Activated T-helper 2 cell treated with anti-CD3 and anti-CD28 coated beads, Interferon-gamma antibody, Interleukin-2, Interleukin-4, amounts not matched to agents 10 μg/mL and 5 μg/mL and 100 μg/mL, durations not matched to agents 14 hours and 24 hours and 36 hours (primary cell): ENCODE measurements at places on chromosomes 5 and 9. TPM values are rescaled to one million over a fixed set of nuclear protein-coding genes. Genes with fewer than 3 reads are reported as not detected.

- no peak for DNase-seq
These were observed 19.5 kb upstream of the SERINC5 start for GRCh38 chr5:80275347-80275746.

DNA sequence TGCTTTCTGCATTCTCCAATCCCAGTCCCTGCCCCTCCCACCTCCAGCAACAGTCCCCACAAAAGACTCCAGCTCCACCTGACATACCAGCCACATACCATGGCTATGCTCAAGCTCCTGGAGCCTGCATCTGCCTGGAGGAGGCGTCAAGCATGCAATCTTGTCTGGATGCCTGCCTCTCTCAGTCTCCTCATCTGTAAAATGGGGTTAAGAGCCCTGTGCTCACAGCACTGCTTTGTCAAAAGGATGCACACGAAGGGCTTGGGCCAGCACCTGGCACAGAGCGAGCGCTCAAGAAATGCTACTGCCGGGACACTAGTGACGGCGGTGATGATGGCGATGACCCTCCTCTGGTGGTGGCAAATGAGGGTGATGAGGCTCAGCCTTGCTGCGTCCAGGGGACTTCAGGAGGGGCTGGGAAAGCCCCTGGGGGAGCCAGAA is 202.9 kb upstream of the IER5L start:
- no peak for DNase-seq

DNA sequence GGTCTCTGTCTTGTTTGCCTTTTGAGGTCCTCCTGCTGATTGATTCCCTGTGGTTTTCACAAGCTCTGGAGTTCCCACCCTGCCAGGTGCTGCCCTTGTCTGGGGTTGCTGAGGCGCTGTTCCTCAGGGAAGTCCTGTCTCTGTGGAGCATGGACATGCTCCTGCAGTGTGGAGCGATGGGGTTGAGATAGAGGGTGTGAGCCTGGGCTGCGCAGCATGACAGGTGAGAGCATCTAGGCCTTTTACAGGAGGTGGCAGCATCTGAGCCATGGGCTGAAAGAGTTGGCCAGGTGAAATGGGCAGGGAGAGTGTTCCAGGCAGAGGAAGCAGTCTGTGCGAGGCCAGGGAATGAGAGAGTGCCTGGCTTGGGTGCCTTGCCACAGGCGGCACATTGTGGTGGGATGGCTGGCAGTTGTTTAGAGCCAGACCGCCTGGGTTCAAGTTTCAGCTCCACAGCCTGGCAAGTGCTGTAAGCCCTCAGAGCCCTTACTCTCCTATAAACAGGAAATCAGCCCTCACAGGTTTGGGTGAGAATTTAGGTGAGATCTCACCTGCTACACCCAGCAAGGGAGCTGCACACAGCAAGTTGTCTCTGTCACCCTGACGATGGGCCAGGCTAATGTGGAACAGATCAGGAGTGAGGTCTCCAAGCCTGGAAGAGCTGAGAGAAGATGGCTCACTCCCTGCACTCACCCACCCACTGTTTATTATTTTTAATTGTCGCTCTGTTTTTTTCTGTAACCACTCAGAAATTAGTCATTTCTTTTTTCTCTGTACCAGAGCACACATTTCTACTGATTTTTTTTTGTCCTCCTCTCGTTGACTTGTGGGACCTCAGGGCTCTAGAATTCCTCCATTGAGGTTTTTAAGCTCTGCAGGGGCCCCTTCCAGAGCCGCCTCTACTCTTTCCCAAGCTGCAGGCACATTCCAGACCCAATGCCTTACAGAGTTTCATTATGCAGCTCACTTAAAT is 19.6 kb downstream of the TCOF1 start:
- DNase-seq: no peak

GRCh38 chr5:151678713-151679112 is 8.0 kb downstream of the SPARC start:
- no peak for DNase-seq

DNA sequence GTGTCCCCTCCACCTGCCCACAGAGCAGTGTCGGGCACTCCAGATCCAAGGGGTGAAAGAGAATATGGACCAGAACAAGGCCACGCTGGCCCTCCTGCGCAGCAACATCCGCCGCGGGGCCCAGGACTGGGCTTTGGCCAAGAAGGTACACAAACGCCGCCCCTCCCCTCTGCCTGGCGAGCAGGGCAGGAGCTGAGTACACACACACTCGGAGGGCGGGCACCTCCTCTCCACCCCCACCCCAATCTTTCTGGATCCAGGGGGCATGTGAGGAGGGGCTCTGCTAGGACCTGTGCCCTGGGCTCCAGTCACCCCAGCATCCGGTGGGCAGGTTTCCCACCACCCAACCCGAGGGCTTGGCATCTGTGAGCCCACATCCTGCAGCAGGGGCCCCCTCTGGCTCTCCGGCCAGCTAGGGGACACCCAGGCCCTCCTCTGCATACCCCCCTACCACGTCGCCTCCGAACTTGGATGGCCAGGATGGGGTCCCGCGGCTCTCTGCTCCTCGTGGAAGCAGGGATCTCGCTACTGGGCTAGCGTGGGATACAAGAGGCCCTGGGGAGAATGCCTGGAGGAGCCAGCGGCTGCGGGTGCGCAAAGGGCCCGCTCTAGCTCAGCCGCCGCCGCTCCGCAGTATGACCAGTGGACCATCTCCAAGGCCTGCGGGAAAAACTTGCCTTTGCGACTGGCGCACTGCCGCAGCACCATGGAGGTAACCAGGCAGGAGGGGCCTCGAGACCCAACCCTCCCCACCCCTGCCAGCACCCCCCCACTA is 3.1 kb downstream of the CCDC183 start:
- DNase-seq: no peak

The TMEM8B gene
- total RNA-seq: 3.0 and 3.4 TPM in 2 replicates

GRCh38 chr5:179244044-179244443 is 101.2 kb downstream of the ADAMTS2 start:
- no peak for DNase-seq

GRCh38 chr5:285991-286557 is 14.6 kb downstream of the PDCD6 start:
- DNase-seq: no peak

DNA sequence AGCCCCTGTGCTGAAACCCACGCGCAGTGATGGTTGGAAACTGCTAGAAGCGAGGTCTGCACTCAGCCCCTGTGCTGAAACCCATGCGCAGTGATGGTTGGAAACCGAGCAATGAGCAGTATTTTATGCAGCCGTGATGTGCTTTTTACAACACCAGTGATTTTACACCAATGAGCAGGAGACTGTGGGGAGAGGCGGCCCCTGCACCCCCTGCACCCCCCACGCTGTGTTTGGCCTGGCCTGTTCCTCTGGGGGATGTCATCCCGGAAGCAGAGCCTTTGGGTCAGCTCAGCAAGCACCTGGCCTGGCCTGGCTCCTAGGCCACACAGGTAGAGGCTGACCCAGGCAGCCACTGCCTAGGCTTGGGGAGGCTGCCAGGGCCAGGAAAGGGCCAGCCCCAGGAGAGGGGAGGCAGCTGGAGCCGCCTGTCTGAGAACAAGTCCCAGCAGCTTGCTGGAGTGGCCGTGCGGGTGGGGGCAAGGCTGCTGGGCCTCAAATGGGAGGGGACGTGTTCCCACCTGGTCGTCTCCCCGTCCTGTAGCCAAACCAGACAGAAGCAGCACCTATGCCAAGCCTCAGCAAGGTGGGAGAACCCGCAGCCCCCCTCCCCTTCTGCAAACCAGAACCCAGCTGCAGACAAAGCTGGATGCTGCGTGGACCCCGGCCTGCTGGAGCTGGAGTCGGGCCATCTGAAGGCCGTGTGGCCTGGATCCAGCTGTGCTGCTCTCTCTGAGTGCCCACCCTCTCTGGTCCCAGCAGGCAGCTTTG is 46.8 kb downstream of the DBH start:
- DNase-seq: no peak

DNA sequence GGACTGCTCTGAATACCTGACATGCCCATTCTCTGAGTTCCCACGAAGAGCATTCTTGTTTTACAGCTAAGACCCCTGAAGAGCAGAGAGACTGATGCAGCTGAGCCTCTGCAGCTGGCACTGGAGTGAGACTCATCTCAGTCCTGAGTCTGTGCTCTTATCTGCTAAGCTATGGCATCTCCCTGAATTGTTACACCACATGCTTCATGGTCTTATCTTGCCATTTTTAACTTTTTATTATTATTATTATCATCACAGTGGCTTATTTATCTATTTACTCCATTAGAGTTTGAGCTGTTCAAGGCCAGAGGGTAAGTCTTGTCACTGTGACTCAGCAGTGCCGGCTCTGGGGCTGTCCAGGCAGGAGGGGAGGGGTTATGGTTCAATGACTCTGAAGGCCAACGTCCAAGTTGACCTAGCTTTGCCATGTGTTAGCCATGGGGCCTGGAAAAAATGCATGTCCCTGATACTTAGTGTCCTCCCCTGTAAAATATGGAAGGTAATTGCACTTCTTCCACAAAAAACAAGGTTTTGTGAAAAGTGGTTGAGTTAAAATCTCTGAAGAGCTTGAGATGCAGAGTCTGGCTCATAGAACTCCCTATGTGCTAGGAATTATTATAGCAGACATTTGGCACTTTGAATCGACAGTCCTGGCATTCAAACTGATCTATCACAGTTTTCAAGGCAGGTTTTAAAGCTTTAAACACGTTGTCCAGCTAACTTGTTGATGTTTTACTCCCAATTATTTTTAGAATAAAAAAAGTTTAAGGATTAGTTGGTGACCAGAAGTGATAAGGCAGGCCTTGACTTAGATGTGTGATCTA is 94.6 kb downstream of the ALDH1A1 start:
- DNase-seq: no peak

- DNase-seq: no peak
These were observed 1.5 kb downstream of the SPINK9 start for GRCh38 chr5:148336704-148337435.

The SLC6A3 gene
- not detected in 2 replicates for total RNA-seq

GRCh38 chr5:98767581-98767980 is 5.9 kb upstream of the RGMB start:
- DNase-seq: no peak

DNA sequence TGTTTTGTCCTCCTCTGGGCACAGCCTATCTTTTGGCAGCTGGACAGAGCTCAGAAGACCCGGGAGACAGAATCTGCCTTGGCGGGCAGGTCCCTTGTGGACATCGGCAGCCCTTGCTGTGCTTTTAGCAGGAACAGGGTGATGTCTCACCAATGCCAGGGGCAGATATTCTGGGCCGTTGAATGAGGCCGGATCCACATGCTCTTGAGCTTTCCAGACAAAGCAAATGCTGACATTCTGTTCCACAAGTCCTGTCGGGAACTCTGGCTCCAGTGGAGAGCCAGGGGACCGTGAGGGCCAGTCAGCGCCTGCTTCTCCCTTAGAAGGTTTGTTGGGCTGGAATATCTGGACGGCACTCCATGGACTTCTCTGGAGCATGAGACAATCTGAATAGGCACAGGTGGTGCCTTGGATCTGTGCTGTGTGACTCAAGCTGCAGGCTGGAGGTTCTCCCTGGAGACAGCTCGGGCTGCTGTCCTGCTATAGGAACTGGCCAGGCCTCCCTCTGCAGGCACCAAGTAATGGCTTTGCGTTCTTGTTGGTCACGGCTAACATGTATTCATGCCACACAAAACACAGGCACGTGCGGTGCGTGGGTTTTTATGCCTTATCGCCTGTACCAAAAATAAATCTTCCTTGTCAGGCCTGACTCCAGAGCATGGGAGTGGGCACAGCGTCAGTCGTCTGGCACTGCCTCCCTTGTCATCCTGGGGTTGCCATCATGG is 80.3 kb downstream of the GADD45G start:
- DNase-seq: no peak

DNA sequence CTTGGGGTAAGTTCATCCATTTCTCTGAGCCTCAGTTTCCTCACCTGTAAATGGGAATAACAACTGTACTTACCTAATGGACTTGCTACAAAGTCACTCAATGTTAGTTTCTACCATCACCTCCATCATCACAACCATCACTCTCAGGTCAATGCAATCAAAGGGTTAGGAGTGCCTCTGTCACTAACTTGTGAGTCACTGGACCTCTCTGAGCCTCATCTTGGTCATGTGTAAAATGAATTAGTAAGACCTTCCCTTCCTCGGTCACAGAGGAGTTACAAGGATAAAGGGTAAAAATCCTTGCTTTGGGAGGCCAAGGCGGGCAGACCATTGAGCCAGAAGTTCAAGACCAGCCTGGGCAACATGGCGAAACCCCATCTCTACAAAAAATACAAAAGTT is 12.8 kb downstream of the FABP6 start:
- DNase-seq: no peak

- no peak for DNase-seq
These were observed 409.9 kb downstream of the CTNND2 start for GRCh38 chr5:11494340-11494739.

- DNase-seq: no peak
These were observed 427.2 kb downstream of the SPOCK1 start for GRCh38 chr5:137071931-137072330.

DNA sequence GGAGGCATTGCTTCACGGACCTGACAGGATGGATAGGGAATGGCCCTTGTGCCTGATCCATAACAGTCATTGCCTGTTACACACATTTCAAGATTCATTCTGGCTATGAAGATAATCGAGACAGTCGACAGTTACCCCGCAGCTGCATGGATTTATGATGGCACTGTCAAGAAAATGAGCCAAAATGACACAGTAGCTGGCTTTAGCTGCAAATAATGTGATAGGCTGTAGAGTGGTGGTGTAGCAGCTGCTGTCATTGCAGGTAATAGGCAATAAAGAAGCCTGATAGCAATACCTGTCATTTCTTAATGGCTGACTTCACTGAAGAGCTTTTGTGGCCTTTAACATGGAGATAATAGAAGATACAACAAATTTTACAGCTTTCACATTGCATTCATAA is 1085.2 kb upstream of the ARRDC3 start:
- DNase-seq: no peak

- no peak for DNase-seq
These were observed 352.6 kb downstream of the CDH12 start for GRCh38 chr5:22500556-22500955.

DNA sequence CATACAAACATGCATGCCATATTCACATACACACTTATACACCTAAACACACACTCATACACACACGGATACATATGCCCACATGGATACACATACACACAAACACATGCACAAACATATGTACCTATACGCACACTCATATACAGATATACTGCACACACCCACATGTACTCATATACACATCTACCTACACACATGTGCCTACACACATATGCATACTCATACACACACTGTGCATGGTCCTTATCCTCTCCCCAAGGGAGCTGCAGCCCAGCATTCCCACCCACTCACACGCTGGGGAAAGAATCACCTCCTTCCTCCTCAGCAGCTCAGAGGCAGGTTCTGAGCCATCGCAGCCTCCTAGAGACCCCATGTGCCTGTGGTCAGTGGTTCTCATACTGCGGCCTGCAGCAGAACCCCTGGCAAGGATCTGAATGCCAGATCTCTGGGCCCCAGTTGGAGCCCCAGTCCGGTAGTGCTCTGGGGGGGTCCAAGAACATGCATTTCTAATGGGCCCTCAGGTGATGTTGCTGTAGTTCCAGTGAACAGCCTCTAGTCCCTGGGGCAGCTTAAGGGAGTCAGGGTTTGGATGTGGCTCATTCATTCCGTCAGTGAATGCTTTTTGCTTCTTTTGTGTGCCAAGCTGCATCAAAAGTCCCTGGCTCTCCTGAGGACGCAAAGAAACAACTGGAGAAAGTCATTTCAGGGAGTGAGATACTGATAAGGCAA is 39.0 kb downstream of the SEMA4D start:
- DNase-seq: no peak

GRCh38 chr9:22037954-22038690 is 29.0 kb upstream of the CDKN2B start:
- no peak for DNase-seq
